ENCODE measurements at places on chromosomes 12 and 14.
A peak's percentile ranks its signal among the peaks of the same experiment; 100 is the strongest.

DNA sequence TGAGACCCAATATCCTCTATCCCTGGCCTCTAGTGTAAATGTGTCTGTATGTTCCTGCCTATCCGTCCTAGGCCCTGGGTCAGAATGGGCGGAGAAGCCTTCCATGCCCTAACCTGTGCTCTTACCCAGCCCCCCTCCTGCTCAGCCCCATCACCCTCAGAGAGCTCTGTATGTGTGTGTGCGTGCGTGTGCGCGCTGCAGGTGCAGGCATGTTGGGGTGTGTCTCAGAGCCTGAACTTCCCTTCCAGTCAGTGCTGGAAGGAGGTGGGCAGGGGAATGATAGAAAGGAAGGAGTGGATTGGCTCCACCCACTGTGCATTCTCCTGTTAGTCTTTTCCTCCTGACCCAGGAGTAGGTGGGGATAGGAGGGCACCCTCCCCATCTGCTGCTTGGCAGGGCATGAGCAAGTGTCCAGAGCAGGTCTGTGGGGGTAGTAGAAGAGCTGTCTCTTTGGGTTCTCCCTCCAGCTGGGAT lies 7.2 kb downstream of the NAB2 start:
- DNase-seq: peak; percentile 90

GRCh38 chr12:87924149-87924548 lies 105.1 kb downstream of the C12orf50 start:
- DNase-seq: no peak

- DNase-seq: no peak
These were observed 4.9 kb downstream of the GMFB start for GRCh38 chr14:54483846-54484245.

GRCh38 chr12:3967556-3968160 lies 94.5 kb upstream of the PARP11 start:
- no peak for DNase-seq

DNA sequence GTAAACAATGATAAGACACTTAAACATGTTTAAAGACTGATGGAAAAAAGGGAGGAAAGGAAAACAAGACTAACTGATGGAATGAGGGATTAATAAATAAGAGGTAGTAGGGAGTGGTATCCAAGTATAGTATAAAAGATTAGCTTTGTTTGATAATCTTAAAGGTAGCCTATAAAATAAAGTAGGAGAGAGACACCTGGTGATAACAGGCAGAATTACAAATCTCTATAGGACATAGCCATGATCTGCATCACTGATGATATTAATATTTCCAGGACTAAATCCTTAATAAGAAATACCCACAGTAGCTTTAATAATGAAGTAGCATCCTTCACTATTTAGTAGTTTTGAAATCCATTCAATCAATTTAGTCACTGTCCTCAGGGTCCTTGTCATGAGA lies 30.4 kb downstream of the DLGAP5 start:
- DNase-seq: peak; percentile 41

GRCh38 chr12:57166971-57167371 lies 19.6 kb upstream of the LRP1-AS start:
- no peak for DNase-seq

DNA sequence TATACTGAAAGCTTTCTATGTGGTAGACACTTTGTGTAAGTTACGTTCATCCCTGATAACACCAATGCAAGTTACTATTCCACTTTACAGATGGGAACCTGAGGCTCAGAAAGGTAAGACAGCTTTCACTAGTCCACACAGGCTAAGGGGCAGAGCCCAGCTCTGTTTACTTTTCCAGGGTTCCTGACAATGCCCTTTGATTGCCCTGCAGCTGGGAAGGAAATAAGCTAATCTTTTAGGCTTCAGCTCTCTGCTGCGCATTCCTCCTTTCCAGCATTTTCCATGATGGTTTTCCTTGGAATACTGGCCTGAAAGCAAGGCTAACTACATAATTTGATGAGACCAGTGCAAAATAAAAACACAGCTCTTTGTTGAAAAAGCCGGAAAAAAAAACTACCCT lies 185.7 kb upstream of the BTG1 start:
- DNase-seq: peak; percentile 5

DNA sequence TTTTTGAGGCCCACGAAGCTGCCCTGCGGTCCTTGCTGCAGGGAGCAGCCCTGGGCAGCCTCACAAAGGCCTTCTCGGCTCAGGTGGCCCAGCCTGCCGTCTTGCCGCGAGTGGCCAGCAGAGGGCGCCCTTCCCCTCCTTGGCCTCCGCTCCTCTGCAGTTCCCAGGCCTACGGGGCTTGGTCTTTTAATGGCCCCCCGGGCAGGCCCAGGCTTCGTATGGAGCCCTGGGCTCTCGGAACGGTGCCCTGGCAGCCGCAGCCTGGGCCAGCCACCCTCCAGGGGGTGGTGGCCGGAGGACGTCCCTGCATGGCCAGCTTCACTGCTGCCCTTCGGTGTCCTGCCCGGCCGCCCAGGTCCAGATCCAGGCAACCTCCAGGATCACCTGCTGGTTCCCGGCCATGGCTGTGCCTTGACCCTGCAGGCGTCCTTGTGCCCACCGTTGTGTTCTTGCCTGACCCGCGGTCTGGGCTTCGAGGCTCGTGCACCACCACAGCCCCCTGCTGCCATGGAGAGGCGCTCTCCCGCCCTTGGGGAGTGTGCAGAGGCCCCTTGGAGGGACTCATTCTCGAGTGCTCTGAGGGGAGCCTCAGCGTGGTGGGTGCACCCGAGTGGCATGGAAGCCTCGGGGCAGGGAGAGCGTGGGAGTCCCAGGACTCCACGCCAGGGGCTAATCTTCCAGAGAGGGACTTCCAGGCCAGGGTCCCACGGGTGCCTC lies 9.4 kb downstream of the ASPG start:
- DNase-seq: peak; percentile 41

DNA sequence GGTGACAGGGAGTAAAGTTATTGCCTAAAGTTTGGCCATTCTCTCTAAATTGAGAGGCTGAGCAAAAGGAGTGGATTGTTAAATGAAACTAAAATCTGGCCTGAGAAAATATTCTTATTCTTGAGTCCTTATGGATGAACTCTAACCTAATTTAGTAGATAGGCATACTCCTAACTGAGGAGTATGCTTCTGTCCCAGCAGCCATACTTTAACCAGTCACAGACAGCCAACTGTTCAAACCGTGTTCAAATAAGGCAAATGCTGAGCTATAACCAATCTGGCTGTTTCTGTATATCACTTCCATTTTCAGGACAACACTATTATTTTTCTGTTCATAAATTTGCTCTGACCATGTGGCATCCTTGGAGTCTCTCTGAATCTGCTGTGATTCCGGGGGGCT lies 75.9 kb upstream of the RERGL start:
- DNase-seq: no peak

- no peak for DNase-seq
These were observed 5.0 kb upstream of the SETD1B start for GRCh38 chr12:121798787-121799155.

DNA sequence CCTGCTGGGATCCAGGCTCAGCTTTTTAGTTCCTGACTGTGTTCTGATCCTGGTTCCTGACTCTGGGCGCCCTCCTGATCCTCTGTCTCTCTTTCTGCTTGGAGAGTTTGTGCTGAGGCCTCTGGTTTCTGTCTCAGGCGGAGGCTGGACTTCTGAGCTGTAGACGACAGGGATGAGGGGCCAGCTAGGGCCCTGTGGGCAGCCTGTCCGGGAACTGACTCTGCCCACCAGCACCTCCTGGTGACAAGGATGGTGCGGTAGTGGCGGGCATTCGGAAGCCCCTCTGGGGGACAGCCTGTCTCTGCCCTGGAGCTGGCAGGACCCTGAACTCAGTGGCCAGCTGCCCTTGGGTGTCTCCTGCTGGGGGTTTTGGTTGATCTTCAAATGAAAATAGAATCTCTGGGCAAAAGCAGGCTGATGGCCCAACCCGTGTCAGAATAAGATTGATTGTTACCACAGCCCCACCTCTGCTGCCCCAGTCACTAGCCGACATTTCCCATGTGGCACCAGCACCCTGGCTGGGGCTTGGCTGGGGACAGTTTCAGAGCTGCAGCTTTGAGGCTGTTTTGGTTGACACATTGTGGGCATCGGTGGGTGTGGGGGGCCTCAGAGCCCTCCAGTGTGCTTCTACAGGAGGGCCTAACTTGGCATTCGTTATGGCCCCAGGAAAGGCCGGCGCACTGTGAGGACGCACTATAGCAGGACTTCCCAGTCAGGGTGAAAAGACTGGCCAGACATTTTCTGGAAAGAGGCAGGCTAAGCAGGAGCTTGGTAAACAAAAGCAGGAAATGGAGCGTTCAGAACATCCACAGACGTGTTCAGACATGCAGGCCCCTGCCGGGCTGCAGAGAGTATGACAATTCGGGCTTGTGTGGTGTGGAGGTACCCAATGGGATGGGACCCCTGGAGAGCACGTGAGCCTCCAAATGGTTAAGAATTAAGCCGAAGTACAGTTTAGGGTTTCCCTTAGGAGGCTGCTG lies 16.2 kb downstream of the KRT80 start:
- DNase-seq: peak; percentile 93

GRCh38 chr12:24246934-24247333 lies 297.5 kb upstream of the SOX5 start:
- DNase-seq: no peak

DNA sequence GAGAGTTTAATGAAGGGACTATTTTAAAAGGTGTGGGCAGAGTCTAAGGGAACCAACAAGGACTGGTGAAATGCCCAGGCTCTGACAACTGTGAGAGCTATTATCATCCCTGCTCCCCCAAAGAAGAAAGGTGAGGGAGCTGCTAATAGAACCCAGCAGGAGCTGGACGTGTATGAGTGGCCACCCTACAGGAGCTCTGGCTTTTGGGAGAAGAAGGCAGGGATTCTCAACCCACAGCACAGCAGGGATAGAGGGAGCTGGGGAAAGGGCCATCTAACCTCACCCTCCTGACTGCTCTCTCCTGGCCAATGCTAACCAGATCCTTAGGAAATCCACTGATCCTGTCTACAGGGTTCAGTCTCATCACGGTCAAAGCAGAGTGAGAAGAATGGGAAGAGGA lies 57.1 kb downstream of the GRIN2B start:
- no peak for DNase-seq

DNA sequence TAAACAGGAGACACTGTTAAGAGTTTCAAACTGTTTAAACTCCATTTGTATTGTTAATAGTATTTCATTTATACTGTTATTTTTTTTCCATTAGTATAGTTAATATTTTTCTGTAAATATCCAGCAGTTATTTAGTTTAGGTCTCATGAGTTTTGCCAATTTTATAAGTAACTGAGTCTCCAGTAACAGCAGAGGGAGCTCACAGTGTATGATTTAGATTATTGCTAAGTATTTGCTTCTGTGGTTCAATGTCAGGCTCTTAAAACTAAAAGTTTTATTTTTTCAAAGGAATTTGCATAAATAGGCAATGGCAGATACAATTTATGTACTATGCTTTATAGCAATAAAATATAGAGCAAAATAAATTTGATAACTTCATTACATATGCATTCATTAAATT lies 209.7 kb downstream of the ATXN7L3B start:
- no peak for DNase-seq

DNA sequence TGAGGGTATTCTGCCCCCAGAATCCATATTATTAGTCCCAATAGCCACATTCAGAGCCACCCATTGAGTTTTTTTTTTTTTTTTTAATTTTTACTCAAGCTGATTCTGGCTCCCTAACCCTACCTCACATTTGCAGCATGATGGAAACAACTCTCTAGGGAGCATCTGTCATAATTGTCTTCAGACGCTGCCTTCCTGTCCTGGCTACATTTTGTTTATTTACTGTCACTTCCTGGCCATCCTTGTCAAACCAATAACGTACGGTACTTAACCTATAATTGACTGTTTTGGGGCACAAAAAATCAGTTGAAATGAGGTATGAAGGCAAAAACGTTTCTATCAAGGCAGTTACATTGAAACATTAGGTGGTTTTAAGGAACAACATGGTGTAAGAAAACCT lies 2.1 kb downstream of the GLIPR1 start:
- DNase-seq: no peak

DNA sequence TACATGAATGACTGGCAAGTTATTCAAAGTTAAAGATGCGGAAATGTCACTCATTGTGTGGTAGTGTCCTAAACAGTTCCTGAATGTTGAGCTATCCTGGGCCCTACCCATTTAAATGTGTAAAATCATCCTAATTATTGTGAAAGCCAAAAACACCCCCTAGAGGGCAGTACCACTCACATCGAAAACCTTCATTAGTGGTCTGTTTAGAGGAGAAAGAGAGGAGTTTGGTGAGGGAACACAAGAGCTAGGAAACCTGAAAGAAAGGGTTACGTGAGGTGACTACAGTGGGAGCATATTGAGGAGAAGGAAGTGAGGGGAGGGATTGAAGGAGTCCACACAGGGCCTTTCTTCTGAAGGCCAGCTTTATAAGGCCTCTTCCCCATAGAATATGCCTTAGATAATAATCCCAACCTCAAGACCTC lies 2.5 kb upstream of the TEP1 start:
- DNase-seq: peak; percentile 25

DNA sequence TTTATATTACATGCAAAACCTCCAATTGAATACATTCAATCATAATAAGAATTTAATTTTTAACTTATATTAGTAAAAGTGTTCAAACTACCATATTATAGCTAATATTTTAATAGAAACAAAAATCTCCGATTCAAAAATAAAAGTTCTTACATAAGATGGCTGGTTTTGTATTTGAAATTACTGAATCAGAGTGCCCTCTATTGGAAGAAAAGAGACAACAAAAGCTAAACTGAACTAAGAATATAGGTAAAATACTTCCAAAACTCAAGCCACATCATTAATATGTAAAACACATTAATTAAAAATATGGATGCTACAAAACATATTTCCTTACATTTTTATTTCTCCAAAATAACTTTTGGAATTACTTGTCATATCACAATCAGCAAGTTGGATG lies 120.3 kb downstream of the GARIN6 start:
- peak; percentile 50 for DNase-seq

DNA sequence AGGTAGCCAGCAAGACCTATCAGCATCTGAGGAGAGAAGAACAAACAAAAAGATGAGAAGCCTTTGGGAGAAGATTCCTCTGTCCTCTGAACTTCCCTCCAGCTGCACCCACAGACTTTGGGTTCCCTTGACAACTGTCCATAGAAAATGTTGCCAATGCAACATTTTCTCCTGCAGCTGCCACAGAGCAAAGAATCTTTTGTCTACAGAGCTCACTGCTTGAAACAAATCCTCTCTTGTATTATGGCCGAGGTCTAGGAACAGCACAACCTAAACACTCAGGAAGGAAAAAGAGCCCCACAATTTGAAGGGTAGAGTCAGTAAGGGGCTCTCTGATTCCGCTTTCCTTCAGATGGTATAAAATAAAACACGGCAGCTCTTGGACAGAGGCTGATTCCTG lies 14.3 kb downstream of the POMT2 start:
- no peak for DNase-seq

DNA sequence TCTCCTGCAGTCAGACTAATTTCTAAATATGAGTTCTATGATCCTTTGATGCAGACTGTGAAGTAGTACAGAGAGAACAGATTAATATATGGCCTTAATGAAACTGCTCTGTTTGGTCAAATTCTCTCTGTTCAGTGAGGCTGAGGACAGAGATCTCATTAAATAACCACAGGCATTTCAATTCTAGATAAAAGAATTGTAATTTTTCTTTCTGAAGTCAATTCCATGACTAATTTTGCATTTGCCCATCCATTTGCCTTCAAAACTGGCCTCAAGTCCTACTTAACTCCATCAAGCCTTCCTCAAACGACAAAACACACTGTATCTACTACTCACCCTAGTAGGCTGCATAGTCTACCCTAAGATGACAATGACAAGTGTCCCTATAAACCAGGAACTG lies 67.1 kb downstream of the DUSP16 start:
- no peak for DNase-seq

Measured in NCI-H510A treated with DMSO at 0.1 percent for 48 hours (cell line).